Astrocyte of the spinal cord (primary cell): ENCODE measurements at places on chromosomes 12 and 14.

GRCh38 chr12:112798048-112798760, 6.7 kb downstream of the RPH3A start:
- DNase-seq: no peak

DNA sequence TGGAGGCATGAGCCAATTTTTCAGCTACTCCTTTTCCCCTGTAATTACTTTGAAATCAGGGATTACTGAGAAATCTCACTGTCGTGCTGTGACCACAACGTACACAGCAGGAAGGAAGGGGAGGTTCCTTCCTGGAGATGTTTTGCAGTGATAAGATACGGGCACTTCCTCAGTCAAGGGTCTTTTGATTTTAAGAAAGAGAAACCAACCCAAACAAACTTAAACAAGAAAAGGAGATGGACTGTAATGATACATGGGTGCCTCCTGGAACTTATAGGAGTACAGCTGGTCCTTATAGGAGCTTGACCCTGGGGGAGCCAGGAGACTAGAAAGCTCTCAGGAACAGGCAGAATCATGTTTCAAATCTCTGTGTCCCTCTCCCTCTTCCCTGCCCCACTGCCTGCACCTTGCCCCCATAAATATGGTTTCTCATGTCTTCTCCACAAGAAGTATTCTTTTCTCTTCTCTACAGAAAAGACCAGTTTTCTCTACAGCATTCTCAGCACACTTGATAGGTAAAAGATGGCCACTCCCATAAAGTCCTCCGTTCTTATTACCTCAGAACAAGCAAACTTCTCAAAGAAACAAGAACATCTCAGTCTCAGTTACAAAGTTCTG, 281.1 kb upstream of the AMIGO2 start:
- DNase-seq: no peak

GRCh38 chr12:95118138-95118787, 44.8 kb upstream of the NR2C1 start:
- DNase-seq: peak; percentile 81

- DNase-seq: peak; percentile 90
Measured at GRCh38 chr12:65822732-65823512, 1.4 kb upstream of the HMGA2 start.

DNA sequence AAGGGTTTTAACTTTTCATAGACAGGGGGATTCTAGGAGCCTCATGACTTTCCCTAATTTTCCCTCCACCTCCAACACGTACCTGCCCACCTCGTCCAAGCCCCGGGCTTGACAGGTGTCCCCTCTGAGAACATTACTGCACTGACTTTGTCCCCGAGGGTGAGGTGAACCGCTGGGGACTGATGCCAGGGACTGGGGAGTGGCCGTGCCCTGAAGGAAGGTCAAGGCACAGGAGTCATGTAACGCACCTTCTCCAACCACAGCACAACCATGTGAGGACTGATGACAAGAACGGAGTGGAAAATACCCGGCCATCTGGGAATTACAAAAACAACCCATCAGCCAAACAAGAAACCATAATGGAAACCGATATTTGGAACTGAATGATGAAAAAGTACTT, 214.7 kb upstream of the C14orf180 start:
- DNase-seq: no peak

DNA sequence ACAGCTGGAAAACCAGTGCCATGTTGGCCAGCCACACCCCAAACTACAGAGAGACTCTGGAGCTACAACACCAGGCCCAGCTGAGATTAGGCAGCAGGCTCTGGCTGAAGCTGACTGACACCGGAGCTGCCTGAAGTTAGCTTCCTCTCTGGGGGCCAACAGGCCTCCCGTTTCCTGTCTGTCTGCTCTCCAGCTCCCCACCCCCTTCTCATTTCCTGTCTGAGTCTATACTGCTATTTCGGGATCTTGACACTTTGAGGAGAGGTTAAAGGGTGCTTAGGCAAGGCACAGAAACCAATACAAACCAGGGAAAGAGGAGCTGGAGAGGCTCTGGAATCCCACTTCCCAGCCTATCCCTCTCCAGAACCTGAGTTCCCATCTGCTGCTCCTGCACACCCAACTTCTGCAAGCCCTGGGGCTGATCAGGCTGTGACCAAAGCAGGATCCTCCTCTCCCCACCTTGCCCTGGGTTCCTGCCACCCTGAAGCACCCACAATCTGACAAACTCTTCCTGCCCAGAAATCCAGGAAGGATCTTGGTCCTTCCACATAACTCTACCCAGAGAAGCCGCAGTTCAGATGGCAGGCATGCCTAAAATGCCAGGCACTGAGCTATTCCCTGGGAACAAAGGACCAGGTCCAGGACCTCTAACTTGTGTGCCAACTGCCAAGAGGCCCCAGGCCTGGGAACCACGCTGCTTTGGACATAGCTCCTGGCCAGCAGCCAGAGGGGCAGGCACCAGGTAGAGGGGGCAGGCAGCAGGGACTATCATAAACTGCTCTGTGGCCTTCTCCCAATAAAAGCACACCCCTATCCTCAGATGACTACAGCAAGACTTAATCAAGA, 39.9 kb downstream of the PRPF40B start:
- peak; percentile 82 for DNase-seq

DNA sequence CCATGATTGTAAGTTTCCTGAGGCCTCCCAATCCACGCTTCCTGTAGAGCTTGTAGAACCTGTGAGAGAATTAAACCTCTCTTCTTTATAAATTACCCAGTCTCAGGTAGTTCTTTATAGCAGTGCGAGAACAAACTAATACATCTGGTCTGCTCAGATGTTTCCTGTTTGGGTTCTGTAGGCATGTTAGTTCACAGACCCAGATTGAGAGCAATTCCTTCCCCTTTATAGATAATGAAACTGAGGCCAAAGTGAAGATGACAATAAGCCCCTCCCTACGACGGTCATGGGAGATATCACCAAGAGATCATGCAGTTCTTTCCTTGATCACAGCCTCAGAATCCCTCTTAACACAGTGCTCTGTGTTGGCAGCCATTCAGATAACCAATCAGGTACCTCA, 76.5 kb upstream of the CLMN start:
- no peak for DNase-seq

DNA sequence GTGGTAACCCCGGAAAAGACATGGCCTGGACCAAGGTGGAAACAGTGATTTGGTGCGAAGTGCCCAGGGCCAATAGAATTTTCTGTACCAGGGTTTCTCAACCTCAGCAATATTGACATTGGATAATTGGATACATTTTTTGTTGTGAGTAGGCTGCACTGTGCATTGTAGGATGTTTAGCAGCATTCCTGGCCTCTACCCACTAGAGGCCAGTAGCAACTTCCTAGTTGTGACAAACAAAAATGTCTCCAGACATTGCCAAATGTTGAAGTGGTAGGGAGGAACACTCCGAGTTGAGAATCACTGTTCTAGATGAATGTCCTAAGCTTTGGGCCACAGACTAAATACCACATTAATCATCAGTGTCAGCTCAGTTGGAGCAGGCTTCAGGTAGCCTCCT, 6.2 kb upstream of the CGRRF1 start:
- DNase-seq: peak; percentile 43

DNA sequence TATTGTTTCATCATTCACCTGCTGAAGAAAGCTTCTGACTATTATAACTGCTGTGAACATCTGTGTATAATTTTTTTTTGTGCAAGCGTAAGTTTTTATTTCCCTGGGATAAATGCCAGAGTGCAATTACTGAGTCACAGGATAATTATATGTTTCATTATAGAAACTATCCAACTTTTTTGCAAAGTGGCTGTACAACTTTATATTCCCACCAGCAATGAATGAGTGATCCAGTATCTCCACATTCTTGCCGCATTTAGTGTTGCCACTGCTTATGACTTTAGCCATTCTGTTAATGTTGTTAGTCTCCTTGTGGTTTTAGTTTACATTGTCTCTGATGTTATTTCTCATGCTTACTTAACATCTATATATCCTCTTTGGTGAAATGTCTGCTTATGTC, 88.1 kb upstream of the CCDC175 start:
- peak; percentile 29 for DNase-seq

GRCh38 chr12:16359512-16360491, 12.4 kb downstream of the MGST1 start:
- DNase-seq: peak; percentile 38

DNA sequence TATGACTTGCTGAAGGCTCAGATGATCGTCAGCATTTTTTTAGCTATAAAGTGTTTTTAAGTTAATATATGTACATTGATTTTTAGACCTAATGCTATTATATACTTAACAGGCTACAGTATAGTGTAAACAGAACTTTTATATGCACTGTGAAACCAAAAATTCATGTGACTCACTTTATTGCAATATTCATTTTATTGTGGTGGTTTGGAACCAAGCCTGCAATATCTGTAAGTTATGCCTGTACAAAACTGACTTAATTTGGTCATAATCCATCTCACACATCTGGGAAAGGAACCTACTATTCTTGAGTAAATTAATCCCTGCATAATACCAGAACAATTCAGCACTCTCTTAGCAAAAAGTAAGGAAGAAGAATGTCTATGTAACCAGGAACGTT, 390.7 kb downstream of the SYT1 start:
- DNase-seq: peak; percentile 16
